ENCODE measurements at places on chromosomes 3 and 15.

GRCh38 chr15:48402427-48403177, 71.4 kb downstream of the DUT start:
- DNase-seq, result no peak

DNA sequence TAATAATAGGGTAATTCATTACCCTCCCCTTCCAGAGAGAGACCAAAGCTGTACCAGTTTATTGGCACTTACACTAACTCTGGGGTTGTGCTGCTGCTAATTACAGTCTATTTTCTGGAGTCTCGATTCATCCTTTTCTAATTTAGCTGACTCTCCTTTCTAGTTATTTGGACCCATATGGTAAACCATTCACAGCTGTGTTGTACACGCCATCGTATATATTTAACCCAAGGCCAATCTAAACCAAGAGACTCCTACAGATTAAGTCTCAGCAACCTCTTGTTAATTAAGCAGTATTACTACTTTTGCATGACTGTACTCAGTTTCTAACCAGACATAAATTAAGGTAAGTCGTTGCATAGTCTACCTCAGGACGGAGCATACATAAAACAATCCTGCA, 22.5 kb downstream of the ANXA2 start:
- DNase-seq, result no peak

- DNase-seq, result no peak
These were observed 20.0 kb upstream of the ZNF148 start for GRCh38 chr3:125395091-125395490.

DNA sequence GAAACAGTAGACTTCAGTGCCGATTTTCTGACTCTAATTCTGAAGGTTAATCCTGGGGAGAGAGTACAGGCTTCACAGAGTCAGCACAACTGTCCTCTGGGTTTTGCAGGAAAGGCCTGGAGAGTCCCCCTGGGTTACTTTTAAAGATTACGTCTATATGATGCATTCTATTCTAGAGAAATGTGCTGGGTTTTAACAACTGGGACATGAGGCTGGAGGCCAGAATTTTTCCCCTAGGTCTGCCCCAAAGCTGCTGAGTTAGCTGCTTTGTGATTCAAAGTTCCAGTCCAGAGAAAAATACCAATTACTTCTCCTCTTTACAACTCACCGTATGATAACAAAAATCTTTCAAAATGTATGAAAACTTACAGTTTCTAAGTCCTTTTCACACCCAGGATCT, 240.7 kb upstream of the TPRG1 start:
- no peak for DNase-seq

GRCh38 chr3:126533506-126533905, 9.6 kb downstream of the CHST13 start:
- no peak for DNase-seq

DNA sequence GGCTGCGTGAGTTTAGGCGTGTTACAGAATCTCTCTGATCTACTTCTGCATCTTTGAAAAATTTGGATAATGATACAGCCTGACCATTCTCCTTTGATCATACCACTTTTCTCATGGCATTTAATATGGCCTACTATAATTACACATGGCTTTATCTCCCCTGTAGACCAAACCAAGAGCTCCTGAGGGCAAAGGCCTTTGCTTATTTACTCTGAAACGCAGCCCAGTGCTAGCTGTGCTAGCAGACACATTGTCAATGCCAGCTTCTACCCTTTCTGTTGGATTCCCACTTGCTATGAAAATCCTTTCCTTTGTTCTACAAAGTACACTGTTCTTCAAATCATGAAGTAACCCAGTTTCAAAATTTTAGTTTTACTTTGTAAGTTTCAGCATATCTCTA, 16.5 kb upstream of the VGLL4 start:
- DNase-seq, result no peak

- no peak for DNase-seq
These were observed at the start of gene NOX5 for GRCh38 chr15:69014454-69014853. NOX5 (plus strand) TSS chr15:69014695; CDS start chr15:69014736, 41 bp downstream.

DNA sequence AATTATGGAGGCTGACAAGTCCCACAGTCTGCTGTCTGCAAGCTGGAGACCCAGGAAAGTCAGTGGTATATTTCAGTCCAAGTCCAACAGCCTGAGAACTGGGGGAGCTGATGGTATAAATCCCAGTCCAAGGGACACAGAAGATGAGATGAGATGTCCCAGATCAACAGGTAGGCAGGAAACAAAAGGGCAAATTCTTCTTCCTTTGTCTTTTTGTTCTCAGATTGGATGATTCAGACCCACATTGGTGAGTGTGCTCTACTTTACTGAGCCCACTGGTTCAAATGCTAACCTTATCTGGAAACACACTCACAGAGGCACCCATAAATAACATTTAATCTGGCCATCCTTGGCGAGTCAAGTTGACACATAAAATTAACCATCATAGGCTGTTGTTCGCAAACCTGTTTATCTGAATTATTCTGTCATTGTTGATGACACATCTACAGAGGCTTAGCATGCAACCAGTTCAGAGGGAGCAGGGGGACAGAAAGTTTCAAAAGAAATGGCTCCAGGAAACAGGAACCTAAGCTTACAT, 62.7 kb upstream of the ITGA11 start:
- no peak for DNase-seq

GRCh38 chr3:31227131-31227562, 305.6 kb upstream of the STT3B start:
- no peak for DNase-seq

- no peak for DNase-seq
These were observed 7.3 kb downstream of the MGLL start for GRCh38 chr3:127815001-127815400.

DNA sequence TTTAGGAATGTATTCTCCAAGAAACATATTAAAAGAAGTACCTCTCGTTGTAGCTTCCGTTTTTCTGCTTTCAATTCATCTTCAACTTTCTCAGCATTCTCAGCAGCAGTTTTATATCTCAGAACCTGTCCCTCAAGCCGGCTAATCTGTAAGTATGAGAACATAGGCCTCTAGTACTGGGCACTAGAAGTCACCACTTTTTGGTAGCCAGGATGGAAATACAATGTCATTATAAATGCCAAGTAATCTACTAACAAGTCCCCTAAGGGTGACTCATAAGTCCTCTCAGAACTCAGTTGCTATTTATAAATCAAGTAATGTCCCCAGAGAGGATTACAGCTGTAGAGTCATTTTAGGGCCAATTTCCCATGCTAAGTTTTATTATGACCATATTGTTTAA, 61.1 kb downstream of the MLH1 start:
- DNase-seq, result no peak

DNA sequence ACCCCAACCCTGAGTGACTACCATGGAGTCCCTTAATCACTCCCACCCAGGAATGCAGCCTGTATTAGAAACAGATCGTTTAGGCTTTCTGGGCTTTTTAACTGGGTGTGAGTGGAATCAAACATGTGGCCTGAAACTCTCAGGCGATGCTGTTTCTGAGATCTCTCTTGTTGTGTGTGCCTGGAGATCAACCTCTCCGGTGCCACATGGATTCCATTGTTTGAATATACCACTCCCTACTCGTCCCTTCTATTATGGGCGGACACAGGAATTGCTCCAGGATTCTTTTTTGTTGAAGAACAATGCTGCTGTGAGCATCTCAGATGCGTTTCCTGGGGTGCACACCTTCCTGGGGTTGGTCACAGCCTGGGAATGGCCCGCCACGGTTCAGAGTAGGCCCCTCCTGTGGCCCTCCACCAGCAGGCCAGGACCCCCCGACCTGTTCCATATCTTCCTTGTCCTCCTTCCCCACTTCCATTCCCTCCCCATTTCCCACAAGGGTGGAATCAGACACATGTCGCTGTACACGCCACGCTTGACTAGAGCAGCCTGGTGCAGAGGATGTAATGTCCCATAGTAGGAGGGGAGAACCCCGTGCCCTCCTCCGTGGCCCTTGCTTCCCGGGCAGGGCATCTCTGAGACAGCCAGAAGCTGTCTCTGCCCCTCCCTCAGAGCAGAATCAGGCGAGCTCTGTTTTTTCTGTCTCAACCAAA, 36.4 kb upstream of the PRR23E start:
- no peak for DNase-seq

GRCh38 chr15:39075311-39075710, 505.6 kb upstream of the THBS1 start:
- DNase-seq, result no peak

GRCh38 chr3:126570103-126570541, 11.4 kb upstream of the C3orf22 start:
- no peak for DNase-seq

DNA sequence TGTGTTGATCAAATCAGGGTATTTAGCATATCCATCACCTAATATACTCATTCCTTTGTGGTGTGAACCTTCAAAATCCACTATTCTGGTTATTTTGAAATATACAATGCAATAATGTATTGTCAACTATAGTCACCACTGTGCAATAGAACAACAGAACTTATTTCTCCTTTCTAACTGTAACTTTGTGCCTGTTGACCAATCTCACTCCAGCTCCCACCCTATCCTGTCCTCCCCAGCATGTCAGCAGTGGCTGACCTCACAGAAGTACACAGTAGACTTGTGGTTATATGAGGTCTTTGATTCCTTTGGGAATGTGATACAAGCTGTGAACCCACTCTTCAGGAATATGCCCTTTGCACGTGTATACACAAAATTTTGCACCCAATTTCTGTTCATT, 64.2 kb downstream of the ECT2 start:
- no peak for DNase-seq

DNA sequence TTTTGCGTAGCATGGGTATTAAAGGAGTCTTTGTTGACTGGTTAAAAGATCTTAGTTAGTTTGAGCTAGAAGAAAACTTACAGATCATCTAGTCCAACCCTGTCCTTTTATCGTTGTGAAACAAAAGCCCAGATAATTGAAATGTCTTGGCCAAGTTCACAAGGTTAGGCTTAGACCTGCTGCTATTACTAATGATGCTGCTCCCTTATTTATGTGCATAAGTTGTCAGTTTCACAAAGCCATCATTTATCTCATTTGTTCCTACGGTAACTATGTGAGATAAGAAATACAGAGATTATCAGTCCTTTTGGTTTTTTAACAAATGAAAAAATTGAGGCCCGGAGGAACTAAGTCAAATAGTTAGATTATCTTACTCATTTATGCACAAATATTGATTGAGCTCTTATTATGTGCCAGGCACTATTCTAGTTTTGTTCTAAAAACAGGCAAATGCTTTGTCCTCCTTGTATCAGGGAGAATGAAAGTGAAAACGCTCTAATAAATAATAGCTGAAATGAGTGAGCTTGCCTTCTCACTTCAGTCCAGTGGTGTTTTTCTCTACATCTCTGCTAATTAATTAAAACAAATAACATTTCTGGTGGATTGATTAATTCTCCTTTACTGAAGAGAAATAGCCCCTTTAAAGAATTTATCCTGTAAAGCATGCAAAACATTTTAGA, 49.1 kb upstream of the TPRG1 start:
- DNase-seq, result no peak

- no peak for DNase-seq
These were observed 17.9 kb downstream of the TMEM43 start for GRCh38 chr3:14142567-14143270.

DNA sequence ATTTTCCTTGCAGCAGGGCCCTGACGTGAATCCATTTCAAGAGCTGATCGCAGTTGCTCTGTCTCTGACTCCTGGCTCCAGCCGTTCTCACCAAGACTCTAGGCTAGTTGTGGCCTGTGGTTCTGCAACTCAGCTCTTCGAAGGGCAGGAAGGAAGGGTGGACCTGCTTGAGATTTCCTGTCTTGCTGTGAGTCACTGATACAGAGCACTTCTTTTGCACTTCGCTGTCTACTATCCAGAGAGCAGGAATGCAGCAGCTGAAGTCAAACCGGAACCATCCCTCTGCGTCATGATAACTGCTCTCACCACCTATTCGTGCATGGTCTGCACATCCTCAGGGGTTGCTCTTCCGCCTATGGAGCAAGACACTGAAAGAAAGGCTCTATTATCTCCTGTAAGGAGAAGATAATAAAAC, 59.7 kb downstream of the RAP2B start:
- no peak for DNase-seq

DNA sequence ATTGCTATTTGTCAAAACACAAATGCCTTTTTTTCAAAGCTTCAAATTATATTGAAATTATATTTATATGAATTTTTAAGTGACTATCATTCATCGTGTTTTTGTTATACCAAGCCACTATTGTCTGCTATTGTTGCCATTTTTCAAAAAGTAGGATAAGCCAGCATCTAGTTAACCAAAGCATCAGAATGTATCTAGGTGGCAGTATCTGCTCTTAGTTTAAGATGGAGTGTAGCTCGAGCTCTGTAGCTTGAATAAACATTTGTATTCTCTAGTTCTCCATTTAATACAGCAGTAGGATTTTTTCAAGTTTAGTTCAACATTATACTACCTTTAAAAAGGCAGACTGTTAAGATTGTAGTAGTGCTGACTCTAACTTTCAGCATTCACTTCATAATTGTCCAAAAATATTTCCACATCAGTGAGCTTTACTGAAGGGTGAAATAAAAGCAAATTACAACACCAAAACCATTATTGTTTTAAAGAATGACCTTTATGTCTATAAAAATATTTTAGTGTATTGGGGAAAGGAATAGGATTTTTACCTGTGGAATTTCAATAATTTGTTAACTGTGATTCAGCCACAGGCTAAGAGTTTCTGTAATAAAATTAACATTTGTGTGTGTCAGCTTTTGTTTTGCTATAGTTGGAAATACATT, 19.6 kb upstream of the C15orf61 start:
- no peak for DNase-seq

- DNase-seq, result no peak
These were observed 4.8 kb downstream of the CSRNP1 start for GRCh38 chr3:39148435-39149058.

- no peak for DNase-seq
These were observed 696.5 kb downstream of the AGBL1 start for GRCh38 chr15:86776145-86776544.

DNA sequence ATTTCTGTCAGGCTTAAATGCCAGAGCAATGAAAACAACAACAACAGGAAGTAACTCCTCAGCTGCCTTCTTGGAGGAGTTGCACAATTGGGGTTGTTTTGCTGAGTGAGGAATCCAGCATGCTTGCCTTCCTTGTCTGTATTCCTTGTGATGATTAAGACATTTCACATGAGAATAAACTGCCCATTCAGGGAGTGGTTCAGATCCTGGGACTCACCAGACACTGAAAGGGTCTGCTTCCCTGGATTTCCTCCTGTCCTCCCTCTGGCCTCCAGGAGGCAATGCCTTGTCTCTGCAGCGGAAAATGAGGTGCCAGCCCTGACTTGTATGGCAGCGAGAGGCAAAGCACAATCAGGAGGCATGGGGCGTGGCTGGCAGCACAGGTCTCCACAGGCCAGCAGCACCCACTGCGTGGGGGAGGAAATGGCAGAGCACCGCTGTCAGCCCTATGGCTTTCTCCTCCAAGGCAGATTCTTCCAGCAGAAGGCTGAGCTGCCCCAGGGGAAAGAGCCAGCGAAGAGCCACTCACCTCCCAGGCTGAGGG, 41.5 kb downstream of the RBP2 start:
- DNase-seq, result no peak

DNA sequence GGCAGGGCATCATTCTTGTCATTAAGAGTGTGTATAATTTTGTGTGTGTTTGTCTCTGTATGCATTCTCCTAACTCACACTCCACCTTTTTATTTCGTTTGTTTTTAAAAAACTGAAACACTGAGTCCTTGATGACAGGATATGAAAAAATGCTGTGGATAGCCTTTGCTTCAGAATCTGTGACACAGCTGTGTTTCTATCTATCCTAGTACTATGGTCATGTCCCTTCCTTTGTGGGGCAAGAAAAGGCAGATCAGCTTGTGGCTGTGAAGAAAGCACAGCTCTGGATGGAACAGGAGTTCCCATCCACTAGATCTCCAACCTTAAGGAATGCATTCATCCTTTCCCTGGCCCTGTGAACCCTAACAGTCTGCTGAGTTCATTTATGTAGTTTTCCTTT, 60.3 kb downstream of the OTOL1 start:
- DNase-seq, result no peak

- DNase-seq, result no peak
These were observed 116.2 kb upstream of the LSAMP start for GRCh38 chr3:116561529-116561928.
